Activated gamma-delta T cell treated with Interleukin-2 at 50 U/mL for 16 hours (primary cell): ENCODE measurements at places on chromosomes 12 and 14.

DNA sequence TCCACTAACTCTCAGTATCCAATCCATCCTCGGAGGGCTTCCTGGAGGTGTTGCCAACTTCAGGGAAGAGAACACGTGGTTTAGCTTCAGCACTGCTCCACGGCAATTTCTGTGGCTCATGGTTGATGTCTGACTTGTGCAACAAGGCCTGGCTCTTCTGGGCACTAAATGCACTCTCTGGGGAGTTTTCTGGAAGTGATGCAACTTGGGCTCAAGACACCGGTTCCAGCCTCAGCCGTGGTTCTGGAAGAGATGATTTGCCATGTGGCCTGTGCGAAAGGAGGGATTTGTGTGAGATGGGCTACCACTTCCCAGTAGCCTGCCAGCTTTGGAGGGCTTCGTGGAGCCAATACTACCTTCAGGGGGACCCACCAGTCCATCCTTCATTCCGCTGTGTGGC is 118.6 kb upstream of the RTL1 start:
- no peak for DNase-seq

DNA sequence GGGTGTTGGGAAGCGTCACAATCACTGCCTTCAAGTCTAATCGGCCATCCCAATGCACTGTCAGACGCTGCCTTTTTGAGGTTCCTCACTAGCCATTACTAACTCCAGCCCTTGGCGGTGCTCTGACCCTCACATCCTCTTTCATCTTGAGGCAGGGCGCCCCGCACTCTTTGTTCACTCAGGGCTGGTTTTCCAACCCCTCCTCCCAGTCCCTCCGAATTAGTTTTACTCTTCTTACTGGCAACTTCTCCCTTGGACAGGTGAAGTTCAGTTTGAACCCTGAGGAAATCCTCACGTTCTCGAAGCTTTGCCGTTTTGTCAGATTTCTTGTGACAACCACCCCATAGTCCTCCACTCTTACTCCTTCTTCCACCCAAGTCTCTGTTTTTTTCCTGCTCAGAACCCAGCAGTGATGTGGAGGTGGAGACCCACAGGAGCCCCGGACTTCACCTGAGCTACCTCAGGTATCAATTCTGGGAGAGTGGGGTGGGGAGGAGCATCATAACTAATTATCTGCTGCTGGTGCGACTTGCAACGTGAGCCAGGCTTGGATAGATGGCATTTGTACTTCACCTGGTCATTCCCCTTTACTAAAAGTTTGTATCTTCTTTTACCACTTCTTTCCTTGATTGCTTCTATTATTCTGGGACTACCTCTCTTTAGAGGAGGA is 757 bp downstream of the ZC3H10 start:
- DNase-seq: no peak

DNA sequence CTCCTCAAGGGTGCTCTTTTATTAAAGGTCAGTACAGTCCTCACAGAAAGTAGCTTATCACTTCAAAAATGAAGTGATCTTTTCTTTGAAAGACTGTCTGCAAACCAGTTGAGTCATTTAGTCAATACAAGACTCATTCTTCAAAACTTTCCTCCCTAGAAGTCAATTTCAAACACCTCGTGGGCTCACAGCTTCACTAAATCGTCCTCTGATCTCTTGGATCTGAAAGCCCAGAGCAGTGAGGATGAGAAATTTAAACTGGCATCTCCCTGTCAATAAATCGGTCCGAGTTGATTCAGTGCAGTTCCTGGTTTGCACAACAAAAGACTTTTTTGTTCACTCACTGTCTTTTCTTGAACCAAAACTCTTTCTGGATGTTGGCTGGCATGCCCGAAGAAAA is 44.5 kb downstream of the NUAK1 start:
- no peak for DNase-seq

- DNase-seq: no peak
These were observed 45.5 kb downstream of the SH2B3 start for GRCh38 chr12:111451232-111451631.

DNA sequence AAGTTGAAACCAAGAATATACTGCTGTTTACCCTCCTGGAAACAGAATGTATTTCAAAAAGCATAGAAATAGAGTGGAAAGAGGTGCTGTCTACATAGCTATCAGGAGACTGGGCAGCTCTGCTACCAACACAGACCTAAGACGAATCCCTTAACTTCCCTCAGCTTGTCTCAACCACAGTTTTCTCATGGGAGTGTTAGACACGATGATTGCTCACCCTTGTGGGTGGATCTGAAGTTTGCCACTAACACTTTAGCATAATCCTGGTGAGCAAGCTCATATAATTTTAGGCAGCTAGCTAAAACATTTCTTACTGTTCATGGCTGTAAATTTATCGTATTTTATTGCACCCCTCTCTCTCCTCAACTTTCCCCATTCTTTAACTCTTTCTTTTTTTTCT is 38.5 kb downstream of the C12orf75 start:
- DNase-seq: no peak

- DNase-seq: no peak
These were observed 26.3 kb downstream of the KRT18 start for GRCh38 chr12:52975204-52975603.

DNA sequence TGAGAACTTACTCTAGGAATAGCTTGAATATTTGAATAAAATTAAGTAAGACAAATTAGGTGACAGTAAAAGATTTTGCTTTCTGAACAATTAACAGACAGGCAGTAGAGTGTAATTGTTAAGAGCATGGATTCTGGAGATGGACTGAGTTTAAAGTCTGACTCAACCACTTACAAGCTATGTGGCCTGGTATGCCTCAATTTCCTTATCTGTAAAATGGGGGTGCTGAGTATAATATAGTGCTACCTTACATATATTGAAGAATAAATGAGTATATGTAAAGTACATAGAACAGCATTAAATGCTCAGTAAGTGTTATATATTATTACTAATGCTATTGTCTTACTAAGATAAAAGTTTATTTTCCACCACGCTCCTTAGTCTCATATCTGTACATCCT is 7.1 kb downstream of the MIA2 start:
- DNase-seq: no peak

- no peak for DNase-seq
These were observed 29.5 kb downstream of the RIMBP2 start for GRCh38 chr12:130686511-130686991.
